ENCODE measurements at places on chromosomes 7 and 10.

DNA sequence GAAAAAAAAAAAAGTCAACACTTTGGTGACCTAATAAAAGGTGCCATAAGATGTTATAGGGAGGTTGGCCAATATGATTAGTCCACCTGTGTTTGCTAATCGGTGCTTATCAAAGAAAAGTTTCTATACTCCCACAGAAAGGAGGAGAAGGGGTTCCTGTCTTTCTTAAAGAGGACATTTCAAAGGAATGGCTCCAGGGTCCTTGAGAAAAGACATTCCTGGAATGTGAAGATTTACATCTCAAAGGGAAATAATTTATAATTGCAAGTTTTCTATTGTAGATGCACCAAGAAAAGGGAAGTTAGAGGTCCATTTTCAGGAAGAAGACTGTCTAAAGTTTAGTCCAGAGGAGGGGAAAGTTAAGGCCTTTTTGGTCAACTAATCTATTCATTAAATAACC, 715.3 kb downstream of the NXPH1 start:
- no peak for DNase-seq

DNA sequence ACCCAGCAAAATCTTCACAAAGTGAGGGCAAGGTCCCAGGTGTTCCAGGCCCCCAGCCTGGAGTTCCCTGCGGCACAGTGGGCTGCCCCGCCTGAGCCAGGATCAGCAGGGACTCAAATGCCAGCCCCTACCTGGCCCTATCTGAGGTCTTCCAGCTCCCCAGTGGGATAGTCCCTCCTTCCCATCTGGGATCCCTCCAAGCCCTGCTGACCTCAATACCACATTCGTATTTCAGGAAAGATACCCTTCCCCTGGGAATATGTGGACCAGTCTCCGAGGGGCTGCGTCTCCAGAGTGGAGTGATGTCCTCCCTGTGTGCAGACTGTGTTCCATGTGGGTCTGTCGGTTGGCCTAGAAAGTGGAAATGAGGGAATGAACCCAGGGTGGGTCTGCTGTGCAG, 40.9 kb downstream of the ELFN1 start:
- DNase-seq: no peak

GRCh38 chr10:117427356-117427755, 52.1 kb upstream of the PDZD8 start:
- no peak for DNase-seq

DNA sequence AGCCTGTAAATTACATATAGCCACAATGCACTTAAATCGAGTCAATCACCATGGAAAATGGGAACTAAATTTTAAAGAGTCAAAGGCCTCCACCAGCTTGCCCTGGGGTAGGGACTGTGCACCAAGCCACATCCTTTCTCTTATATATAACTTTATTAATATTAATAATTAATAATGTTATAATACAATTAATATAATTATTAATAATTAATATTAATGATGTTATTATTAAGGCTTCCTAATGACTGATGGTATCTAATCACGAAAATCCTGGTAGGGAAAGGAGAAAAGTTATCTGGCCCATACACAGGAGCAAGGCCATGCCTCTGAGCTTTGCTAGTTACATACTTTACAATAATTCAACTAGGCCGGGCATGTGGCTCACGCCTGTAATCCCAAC, 67.2 kb upstream of the DGKI start:
- no peak for DNase-seq

- DNase-seq: peak; percentile 4
Observed at GRCh38 chr7:69803699-69804516, 205.6 kb downstream of the AUTS2 start.

- no peak for DNase-seq
Observed at GRCh38 chr10:19906108-19906791, 90.0 kb downstream of the PLXDC2 start.

GRCh38 chr7:149319376-149319775, 57.4 kb downstream of the ZNF783 start:
- DNase-seq: no peak

- no peak for DNase-seq
Observed at GRCh38 chr7:95478272-95479037, 7.3 kb upstream of the ASB4 start.

DNA sequence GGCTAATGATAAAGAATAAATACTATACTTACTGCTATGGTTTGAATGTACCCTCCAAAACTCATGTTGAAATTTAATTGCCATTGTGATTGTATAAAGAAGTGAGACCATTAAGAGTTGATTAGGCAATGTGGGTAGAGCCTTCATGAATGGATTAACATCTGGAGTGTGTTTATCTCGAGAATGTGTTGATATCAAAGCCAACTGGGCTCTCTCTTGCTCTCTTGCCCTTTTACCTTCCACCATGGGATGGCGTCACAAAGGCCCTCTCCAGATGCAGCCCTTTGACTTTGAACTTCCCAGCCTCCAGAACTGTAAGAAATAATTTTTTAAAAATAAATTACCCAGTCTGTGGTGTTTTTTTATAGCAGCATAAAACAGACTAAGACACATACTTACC, 50.1 kb upstream of the GHITM start:
- no peak for DNase-seq

- no peak for DNase-seq
Observed at GRCh38 chr7:9718071-9718661, 1255.5 kb upstream of the PHF14 start.

- DNase-seq: no peak
Observed at GRCh38 chr7:30237271-30237695, 47.1 kb upstream of the ZNRF2 start.

DNA sequence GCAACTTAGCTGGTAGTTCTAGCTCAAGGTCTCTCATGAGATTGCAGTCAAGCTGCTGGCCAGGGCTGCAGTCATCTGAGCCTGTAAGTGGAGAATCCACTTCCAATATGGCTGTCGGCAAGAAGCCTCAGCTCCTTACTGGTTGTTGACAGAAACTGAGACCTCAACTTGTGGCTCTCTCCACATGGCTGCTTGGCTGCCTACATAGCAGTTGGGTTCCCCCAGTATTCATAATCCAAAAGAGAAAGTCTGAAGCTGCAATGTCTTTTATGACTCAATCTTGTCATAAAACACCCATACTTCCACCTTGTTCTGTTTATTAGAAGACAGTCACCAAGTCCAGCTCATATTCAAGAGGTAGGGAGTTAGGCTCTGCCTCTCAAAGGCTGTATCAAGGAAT, 334.9 kb upstream of the KMT2E start:
- DNase-seq: no peak

DNA sequence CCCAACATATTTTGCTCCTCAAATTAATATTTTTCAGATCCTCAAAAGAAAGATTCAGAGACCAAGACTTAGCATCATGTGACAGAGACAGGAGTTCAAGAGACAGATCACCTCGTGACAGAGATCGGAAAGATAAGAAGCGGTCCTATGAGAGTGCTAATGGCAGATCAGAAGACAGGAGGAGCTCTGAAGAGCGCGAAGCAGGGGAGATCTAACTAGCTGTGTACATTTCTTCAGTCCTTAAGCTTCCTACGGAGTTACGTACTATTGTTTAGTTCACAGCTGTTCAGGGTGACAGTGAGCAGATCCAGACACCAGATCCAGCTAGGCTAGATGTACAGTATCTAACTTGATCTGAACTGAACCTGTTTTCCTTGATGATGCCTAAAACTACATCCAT, 61.3 kb downstream of the KLRG2 start:
- no peak for DNase-seq

DNA sequence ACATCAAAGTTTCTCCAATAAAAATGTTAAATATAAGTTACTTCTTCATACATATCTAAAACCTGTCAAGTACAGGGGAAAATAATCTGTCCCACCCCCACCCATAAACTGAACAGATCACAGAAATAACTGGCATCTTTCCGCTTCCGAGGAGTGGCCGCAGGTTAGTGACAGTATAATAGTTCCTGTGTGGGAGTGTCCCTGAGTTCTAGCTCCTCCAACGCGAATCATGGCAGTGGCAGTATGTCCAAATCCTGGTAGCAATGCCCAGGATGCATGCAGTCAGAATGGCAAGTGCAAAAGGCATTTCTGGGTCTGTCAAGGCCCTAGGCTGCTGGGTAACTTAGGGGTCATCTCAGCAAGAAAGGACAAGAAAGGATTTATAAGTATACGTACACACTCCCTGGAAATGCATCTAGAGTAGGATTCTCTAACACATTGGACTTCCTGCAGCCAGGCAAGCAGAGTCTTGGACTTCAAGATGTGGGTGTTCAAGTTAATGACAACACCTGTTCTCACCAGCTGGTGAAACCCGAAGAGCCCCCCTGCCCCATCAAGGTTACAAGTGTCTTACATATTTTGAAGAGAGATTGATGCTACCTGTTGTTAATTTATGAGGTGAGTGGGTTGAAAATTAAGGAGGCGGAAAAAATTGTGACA, 94.4 kb upstream of the COL1A2 start:
- DNase-seq: no peak

DNA sequence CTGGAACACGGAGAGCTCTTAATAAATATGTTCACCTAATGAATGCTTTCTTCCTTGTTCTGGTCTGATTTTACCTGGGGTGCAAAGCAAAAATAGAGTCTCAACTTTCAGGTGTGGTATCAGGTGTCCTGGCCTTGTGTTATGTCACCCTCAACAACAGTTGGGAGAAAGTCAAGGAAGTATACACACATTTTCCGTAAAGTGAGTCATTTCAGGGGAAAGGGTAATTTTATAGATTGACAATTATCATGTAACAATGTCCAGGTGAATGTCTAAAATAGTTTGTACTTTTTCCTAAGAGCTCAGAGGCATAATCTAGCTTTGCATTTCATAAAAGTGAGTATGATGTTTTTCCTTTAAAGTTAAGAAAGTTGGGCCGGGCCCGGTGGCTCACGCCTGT, 287.4 kb downstream of the SKIDA1 start:
- DNase-seq: no peak

DNA sequence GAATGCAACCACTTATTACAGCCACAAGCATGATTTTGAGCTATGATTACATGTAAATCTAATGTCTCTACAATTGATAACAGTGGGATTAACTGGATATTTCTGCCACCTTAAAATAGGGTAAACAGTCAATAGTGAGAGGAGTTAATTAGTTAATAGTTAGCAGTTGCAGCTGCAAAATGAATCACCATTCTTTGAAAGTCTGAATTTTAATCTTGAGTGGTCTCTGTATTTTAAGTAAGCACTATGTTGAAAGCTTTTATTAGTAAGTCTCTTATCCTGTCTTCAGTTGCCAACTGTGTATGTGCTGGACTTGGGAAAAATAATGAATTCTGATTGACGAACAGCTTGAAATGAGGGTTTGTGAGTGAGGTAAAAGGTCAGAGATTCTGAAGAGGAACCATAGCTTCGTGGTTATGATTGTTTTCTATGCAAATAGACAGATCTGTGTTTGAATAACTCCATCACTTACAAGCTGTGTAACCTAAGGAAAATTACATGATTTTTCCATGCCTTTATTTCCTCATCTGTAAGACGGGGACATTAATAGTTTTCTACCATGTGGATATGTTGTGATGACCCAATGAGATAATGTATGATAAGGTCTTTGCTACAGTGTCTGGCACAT, 75.2 kb downstream of the RNLS start:
- no peak for DNase-seq

- DNase-seq: no peak
Observed at GRCh38 chr10:91513598-91514424, 103.7 kb downstream of the HECTD2 start.
